AG10803 (cell line): ENCODE measurements at places on chromosomes 2 and 18.

DNA sequence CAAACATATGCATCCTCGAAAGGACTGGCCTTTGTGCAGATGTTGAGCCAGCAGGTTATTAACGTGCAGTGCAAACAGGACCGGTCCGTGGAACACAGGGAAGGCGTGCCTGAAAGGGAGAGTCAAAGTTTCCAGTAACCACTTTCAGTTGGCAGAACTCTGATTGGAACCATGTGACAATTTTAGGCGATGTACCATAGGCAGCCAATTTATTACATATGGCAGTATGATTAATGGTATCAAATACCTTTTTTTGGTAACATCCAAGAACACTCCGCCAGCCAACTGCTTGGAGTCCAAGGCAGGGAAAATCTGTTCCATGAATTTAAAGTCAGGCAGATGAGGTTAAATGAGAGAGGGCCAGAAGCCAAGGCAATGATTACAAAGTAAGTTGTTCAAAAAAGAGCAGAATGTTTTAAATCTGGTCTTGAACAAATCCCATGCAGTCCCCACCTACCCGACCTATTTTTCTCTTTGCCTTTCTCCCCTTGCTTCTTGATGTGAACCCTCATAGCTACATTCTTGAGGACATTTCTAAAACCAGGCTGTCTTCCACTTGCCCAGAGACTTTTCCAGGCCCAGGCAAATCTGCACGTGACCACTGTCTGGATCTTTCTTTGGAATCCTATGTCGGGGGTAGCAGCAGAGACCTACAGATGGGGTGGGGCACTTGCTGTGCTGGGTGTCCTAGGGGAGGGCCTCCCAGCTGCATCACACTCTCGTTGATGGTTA, 351.7 kb downstream of the HRH4 start:
- DNase-seq, result no peak

- DNase-seq, result no peak
Observed at GRCh38 chr2:62868947-62869346, 163.4 kb downstream of the EHBP1 start.

DNA sequence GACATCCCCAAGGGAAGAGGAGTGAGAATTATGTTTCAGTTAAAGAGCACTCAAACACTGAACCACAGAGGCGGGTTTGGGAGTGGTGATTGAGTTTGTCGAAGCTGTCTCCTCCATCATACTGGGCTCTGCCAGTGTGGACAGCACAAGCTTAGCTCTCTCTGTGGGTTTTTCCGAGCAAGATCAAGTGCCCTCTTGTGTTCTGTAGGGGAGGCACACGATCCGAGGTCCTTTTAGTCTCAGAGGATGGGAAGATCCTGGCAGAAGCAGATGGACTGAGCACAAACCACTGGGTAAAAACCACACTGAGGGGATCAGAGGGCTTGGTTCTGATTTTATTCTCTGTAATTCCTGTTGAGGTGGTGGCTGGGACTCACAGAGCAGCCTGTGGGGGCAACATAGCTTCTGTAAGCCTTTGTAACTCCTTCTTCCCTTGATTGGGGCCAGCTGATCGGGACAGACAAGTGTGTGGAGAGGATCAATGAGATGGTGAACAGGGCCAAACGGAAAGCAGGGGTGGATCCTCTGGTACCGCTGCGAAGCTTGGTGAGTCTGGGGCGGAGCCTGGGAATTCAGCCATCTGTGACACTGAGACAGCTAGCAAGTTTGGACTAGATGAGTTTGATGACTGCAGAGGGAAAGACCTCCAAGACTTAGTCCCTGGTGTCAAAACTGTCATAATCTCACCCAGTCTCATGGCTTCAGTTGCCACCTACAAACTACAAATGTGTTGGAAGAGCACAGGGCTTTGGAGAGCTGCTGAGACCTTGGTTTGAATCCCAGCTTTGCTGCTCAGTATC, 2.0 kb downstream of the NAGK start:
- DNase-seq, result peak; percentile 57

GRCh38 chr2:45205985-45206384, 196.7 kb upstream of the SIX2 start:
- DNase-seq, result no peak

- no peak for DNase-seq
Observed at GRCh38 chr2:205640716-205641115, 41.6 kb upstream of the NRP2 start.

DNA sequence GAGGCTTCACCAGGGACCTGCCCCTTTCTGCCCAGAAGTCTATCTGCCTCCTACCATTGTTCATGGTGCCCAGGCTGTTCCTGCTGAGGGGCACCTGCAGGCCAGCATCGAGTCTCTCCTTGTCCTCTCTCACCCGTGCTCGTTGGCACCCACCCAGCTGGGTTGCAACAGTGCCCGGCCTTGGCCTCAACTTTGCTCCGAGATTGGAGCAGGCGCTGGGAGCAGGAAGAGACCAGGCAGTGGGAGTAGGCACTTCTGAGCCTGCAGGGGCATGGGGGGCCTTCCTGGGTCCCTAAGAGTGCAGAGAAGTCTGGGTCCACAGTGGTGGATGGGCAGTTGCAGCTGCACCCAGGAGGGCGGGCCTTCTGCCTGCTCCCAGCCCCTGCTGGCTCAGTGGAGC, 75.6 kb downstream of the NCOA1 start:
- no peak for DNase-seq

DNA sequence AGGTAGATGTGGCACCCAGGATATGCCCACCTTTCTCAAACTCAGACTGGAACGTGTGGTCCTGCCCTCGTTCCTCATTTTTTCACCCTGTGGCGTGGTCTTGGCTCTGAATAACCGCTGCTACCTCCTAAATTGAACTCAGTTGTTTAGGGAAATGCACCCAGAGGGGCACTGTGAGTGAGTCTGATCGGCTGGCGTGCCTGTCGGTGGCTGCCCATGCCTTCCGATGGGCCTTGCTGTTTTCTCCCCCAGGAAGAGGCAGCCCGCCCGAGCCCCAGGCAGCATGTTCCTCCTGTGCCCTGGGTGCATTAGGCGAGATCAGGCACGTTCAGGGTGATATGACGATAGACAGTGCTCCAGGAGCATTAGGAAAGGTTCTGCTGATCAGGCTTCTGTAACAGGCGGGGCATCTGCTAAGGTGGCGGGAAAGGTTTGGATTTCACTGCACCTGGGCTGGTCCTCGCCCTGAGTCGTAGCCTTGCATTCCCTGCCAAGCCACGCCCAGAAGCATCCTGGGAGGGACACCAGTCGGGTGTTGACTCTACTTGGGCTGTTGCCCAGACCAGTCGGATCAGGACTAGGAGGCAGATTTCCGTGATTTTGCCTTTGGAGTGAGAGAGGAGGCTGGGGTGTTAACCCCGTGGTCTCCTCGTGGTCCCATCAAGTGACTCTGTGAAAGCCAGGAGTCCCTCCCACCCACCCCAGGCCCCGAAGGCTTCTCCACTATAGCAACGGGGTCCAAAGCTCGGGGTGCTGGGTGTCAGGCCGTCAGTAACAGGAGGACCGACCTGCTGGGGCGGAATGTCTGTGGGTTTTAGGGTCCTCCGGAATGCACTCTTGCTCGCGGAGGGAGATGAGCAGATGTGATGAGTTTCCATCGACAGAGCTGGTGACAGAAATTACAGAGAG, 75.1 kb downstream of the SH3BP4 start:
- peak; percentile 73 for DNase-seq

GRCh38 chr2:9178904-9179571, 27.6 kb upstream of the ASAP2 start:
- peak; percentile 80 for DNase-seq

- DNase-seq, result no peak
Observed at GRCh38 chr2:109669731-109670130, 55.6 kb downstream of the SOWAHC start.

GRCh38 chr2:105432044-105432399, 33.2 kb upstream of the FHL2 start:
- DNase-seq, result no peak

- no peak for DNase-seq
Observed at GRCh38 chr2:173196638-173197037, 121.0 kb downstream of the MAP3K20 start.

DNA sequence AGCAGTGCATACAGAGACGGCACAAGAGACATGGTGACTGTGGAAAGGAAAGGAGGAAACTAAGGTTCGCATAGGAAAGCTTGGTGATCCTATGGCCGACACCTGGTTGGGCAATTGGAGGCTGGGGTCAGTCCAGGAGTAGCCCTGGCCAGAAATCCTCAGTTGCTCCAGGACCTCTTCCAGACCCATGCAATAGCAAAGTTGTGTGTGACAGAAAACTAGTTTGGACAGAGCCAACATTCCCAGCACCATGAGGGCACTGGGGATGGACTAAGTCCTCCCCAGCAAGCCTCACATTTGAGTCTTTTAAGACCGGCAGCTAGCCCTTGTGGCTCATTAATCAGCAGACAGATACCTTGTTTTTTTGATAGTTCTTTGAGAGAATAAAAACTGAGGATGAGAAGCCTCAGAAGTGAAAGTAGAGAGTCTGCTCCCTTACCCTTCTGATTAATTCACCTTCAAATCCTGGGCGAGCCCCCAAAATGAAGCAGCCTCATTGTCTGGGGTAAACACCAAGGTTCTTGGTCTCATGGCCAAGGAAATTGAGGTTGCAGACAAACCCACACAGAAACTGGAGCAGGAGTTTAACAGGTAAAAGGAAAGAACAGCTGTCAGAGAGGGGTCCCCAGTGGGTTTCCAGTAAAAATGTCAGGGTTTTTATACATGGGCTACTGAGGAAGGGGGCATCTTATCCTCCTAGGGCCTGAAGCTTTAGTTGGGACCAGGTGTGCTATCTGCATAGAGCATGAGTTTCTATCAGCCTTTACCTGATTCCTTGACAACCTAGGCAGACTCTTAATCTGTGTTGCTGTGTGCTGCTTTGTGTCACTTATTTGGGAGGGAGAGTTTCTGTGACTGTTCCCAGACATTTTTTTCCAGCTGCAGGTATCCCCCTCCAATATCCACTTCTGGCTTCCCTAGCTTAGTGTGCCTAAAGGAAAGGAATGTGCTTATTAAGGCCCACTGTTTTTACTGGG, 39.1 kb downstream of the STK17B start:
- DNase-seq, result no peak

DNA sequence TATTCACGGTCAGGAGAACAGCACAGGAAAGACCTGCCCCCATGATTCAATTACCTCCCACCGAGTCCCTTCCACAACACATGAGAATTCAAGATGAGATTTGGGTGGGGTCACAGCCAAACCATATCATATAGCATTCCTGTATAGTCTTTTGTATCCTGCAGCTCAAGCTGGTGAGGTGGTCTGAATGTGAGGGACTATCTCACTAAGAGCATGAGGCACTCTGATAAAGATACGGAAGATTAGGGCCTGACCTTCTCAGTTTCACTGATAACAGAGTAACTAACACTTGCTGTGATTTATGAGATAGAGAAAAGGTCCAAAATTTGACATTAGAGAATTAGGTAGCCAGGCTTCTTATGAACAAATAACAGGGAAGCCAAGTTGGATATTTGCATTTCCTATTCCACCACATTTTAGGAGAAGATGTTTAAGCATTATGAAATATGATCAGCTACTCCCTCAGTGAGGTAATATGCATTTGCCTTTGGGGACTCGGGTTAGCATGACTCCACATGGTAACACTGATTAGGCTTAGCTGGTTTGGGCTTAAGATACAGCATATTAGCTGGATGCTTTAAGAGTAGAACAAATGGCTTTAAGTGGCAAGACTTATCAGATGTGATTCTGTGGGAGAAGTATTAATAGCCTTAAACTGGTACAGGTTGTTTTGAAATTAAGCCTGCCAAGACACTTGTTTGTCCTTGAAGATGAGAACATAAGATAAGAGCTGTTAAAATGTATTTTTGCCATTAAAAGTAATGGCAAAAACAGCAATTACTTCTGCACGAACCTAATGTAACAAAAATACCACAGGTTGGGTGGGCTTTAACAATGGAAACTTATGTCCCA, 106.9 kb upstream of the MSTN start:
- DNase-seq, result no peak

DNA sequence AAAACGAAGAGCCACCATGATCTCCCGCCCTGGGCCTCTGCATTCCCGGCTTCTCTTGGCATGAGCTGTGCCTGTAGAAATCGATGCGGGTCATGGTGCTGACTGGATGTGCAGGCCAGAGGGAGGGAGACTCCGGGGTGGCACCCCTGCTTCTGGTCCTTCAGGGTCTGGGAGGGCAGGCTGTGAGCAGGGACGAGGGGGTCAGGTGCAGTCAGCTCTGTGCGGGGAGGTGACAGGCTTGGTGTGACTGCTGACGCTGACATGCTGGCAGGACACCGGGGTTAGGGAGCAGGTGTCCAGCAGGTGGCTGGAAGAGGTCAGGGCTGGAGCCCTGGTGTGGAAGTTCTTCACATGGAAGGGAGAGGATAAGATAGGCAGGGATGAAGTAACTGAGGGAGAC, 48.7 kb upstream of the KCNF1 start:
- DNase-seq, result no peak

DNA sequence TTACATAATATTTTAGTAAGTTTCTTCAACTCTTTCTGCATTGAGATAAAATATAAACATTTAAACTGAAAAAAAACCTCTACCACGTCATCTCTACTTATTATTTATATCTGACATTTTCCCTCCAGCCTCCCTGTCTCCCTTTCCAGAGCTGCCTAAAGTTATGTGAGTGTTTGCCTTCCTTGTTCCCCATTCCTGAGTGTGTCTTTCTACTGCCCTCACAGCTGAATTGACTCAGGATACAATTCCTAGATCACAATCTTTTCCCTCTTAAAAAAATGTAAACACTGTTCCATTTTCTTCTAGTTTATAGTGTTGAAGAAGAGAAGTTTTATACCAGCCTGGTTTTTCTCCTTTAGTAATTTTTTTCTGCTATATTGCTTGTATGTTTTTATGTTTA, 5.3 kb downstream of the TRPM8 start:
- DNase-seq, result no peak

- DNase-seq, result peak; percentile 74
Observed at GRCh38 chr2:231386446-231386845, 9.1 kb upstream of the B3GNT7 start.

GRCh38 chr18:24456549-24456948, 3.9 kb upstream of the HRH4 start:
- DNase-seq, result no peak

DNA sequence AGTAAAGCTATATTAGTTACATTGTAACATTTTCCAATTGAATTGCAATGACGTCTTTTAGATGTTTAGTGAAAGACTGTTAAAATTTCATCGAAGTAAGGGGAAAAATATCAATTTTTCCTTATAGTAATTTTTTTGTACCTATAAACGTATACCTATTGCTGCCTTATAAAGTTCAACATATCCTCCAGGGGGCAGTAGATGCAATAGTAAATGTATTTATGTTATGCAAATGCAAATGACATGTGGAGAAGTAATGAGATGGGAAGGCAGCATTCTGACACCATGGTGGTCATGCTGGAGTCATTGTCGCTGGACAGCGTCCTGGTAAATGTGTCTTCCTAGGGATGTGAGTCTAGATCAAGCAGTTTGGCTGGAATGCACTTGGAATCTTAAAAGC, 38.7 kb downstream of the MSTN start:
- peak; percentile 33 for DNase-seq

DNA sequence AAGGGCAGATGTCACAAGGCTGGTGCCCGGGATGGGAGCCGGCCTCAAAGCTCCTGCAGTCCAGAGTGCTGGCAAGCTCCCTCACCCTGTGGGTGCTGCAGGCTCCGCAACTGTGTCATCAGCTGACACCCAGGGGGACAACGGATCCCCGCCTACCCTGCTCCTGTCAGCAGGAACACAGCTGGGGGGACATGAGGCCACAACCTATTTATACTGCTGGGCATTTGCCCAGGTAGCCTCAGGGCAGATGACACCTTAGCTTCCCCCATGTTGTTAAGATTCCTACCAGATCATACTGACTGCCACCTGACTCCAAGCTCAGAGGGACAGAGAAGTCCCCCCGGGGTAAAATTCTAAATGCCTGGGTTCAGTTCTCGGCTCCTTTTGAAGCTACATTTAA, 1.2 kb downstream of the ANKRD23 start:
- DNase-seq, result no peak

- DNase-seq, result no peak
Observed at GRCh38 chr2:241810307-241811200, 1.6 kb downstream of the NEU4 start.
